Stimulated activated CD4-positive, alpha-beta T cell treated with anti-CD3 and anti-CD28 coated beads, Interleukin-1b, Interleukin-23, amount 100 ng/mL, for 24 hours (primary cell): ENCODE measurements at places on chromosomes 2 and 18.

- DNase-seq, result no peak
These were observed 71.2 kb upstream of the SLC25A52 start for GRCh38 chr18:31831903-31832302.

DNA sequence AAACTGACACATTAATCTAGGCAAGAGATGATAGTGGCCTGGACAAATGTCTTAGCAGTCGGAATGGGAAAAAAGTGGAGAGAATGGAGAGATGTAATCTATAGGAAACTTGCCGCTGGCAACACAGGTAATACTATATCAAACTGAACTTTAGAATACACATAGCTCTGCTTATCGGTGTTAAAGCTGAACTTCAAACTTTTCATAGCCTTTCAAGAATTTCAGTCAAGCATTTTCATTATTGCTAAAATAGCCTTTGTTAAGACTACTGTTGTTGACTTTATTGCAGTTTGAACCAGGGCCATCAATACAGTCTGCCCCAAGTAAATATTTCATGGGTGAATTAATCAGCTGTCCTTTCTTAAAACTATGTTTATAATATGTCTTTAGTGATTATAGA, 12.9 kb upstream of the CHST9 start:
- DNase-seq, result no peak

GRCh38 chr2:191488135-191488534, 189.8 kb upstream of the NABP1 start:
- no peak for DNase-seq

- no peak for DNase-seq
These were observed 133.1 kb downstream of the NEDD4L start for GRCh38 chr18:58177004-58177717.

GRCh38 chr2:70962885-70963878, 15.2 kb upstream of the ANKRD53 start:
- no peak for DNase-seq

DNA sequence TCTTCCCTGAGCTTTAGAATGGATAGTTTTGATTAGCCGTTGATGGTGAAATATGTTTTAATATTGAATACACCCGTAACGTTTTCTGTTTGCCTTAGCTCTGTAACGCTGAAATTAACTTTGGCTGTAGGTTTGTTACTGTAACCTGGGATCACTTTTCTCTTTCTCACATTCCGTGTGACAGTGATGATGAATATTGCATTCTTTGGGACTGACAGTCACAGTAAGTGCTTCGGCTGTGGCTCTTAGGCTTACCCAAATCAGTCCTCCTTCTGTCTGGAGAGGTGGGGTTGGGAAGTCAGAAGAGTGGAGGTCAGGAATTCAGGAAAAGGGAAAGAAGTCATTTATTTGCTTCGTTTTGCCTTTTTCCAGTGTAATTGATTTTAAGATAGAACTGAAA, 18.0 kb downstream of the RMC1 start:
- no peak for DNase-seq

- no peak for DNase-seq
These were observed 64.9 kb downstream of the MCFD2 start for GRCh38 chr2:46850742-46851141.

DNA sequence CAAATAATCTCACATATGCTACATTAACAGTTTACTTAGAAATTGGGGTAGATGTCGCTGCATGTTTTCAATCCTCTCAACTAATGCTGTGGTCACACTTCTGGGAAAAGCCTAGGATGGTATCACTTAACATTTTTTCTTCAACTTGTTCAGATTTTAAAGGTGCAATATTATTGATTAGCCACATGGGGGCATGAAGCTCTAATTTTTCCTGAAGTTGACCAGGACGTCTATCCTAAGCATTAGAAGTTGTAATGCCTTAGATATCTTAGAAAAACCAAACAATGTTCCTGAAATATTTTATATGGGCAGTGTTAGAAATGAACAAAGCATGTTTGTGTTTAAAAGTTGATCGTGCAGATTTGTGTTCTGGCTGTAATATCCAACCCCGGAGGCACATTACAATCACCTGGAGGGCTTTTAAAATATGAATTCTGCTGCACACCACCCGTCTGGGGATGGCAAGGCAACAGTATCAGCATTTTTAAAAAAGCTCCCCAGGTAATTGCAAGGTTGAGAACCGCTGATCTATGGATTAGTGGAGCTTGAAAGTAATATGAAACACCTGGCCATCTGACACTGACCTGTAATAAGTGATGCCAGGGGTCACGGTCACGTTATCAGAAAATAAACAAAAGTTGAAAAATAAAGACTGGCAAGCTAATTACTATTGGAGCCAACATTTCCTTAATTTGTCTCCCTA, 100.5 kb upstream of the LMAN1 start:
- DNase-seq, result no peak

- DNase-seq, result no peak
These were observed 11.3 kb downstream of the GFPT1 start for GRCh38 chr2:69375494-69376353.

DNA sequence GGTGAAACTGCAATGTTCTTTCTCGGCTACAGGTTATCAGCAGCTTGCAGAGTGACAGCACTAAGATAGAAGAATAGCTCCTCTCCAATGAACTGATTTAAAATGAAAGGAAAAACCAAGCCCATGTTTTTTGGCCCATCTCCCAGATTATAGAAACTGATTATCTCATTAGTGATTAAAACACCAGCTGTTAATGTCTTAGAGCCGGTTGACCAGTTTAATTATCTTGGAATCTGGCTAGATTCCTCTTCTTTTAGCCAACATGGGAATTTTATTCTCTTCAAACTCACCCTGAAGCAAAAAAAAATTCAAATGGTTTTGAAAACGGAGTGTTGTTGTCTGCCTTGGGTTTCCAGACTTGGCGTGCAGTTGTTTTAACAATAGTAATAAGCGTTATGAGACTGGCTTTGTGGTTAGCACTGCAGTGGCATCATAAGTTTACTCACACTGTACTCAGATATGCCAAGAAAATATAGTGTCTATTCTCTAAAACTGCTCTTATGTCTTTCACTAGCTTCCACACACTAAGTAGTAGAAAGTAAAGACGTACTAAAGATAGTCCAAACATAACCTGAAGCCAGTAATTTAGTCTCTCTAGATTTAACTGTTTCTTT, 665.3 kb downstream of the STK39 start:
- no peak for DNase-seq

- DNase-seq, result no peak
These were observed 30.0 kb downstream of the CPS1 start for GRCh38 chr2:210586381-210586780.

DNA sequence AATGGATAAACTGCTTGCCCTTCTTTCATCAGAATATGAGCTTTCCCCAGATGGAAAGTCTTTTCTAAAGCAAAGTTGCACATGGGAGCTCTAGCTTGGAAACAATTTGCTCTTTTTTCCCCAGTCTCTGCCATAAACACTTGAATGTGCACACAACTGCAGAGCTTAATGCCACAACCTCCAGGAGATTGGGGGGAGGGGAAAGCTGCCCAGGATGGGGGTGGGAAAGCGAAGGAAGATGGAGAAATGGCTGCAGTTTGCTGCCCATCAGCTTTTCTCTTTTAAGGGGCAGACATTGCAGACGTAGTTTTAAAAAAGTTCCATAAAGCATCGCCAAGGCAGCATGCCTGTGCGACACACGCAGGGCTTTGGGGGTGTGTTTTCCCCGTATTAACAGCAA, 1.5 kb downstream of the ACKR3 start:
- DNase-seq, result no peak

DNA sequence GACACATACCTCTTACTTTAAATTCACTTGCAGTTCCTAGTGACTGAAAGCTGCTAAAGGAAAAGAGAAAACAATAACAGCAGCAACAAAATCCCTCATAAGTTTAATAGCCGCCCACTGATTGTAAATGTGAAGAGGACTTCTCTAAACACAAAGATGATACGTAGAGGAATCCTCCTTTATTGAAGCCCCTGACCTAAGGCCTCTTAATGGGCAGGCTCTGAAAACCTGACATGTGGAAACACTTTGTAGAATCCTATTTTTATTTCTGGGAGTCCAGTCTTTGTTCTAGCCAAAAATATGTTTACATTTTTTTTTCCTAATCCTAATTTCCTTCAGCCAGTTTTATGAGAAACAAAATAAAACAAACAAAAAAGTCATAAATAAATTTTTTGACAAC, 1277.7 kb upstream of the CELF4 start:
- DNase-seq, result no peak

DNA sequence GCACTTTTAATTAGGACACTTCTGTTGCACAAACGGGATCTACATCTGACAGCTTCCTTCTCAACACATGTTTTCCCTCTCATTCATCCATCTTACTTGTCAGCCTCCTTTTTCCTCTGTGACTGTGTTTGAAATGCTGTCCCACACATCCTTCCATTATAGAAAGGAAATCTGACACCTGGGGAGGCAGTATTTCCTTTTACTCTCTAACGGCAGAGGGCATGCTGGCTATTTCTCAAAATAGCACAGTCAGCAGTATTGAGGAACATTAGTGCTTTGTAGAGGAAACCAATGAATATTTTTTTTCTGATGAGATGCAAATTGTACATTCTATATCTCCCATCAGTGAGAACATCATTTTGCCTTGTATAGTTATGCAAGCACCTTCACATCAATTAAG, 668.7 kb downstream of the SLC4A3 start:
- DNase-seq, result no peak

DNA sequence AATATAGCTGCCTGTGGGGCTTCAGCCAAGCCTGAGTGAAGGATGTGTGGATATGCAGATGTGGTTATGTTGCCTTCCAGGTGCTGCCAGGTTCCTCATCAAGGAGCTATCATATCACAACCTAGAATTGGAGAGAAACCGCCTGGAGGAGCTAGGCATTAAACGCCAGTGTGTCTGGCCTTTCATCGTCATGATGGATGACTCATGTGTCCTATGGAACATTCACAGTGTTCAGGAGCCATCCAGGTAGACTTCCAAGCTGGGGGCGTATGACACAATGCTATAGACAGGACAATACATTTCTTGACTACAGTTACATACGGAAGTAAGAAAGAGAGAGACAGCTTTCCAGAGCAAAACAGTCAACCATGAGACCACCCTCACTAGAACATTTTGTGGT, 86.8 kb downstream of the ESCO1 start:
- DNase-seq, result no peak

GRCh38 chr2:65710779-65711295, 278.4 kb upstream of the SPRED2 start:
- no peak for DNase-seq

DNA sequence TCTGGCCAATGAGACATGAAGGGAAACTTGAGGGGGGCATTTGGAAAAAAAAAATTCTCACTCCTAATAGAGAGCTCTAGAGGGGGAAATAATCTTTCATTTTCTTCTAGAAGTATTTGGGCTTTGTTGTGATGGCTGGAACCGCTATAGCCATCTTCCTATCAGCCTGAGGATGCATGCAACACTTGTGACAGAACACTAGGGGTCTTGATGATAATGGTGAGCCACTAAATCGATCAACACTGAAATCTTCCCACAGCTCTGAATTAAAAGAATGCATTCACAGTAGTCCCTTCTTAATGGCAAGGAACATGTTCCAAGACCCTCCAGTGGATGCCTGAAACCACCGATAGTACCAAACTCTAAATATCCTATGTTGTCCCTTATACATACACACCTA, 325.3 kb downstream of the LNPK start:
- no peak for DNase-seq

- DNase-seq, result no peak
These were observed 19.8 kb downstream of the MYL12B start for GRCh38 chr18:3281456-3282400.

DNA sequence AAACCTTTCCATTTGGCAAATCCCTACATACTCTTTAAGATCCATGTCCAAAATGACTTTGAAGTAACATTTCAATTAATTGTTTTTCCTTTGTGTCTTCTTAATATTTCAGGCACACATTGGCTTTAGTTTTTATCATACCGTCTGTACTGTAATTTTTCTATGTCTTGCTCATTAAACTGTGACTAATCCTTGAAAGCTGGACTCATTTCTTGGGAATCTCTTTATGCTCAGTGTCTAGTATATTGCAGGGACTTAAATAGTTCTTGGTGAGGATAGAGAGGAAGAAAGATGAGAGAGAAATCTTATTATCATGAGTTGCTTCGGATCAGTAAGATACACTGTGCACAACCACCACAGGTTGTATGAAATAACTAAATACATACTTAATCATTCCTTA, 448.3 kb upstream of the ST6GAL2 start:
- DNase-seq, result no peak

DNA sequence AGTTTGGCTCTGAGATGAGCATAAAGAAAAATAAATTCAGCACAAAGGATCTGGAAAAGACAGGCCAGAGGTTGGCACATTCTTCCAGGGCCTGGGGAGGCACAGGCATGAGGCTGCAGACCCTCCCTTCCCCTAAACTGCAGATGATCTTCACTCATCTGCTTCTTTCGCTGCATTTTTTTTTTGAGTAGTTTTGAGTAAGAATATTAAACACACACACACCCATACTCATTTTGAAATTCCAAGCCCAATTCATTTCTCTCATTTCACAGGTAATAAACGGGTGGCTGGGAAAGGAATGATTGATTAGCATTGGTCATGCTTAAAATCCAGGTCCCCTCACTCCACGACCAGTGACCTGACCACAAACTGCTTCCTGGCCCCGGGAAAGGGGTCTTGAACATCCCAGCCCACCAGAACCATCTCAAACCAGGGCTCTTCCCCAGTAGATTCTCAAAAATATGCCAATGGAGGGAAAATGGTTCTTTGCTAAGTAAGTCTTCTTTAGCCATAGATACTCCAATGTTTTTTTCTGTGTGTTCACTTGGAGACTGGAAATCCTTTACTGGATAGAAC, 219.6 kb downstream of the ANAPC1 start:
- no peak for DNase-seq

DNA sequence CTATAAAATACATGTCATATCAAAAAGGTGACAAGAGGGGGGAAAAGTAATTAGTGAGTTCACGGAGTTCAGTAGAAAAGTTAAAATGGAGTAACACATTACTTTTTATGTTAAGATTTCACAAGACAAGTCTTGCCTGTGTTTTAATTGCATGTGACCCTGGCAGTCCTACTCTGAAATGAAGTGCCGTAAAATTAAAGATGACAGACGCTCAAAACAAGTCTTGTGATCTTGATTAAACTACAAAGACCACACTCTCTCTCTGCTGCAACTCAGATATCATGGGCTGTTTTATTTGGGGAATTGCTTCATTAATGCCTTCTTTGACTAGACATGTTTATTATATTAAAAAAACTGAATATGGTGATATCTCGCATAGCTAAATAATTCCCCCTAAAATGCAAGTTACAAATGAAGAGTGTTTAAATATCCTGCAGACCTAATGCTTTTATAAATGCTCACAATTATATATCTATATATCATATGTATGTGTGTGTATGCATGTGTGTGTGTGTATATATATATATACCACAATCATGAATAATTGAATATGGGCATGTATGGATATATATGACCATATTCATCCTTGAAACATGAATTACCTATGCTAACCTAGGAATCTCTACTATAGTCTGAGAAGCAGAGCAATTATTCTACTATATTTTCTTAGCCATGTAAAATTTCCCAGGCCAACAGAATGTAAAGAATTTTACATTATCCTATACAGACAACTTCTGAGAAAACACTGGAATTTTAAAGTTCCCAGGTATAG, 647.5 kb downstream of the ARHGAP15 start:
- no peak for DNase-seq
